ENCODE measurements at places on chromosomes 6 and 20. TPM values are rescaled to one million over a fixed set of nuclear protein-coding genes. Genes with fewer than 3 reads are reported as not detected.

The CNR1 gene
- not detected for total RNA-seq

The CRISP2 gene
- not detected for total RNA-seq

The PLN gene
- not detected for total RNA-seq

The NUP153 gene
- total RNA-seq: 48.5 TPM

The ABCF1 gene
- 69.7 TPM for total RNA-seq

The HAO1 gene
- not detected for total RNA-seq

The ENPP4 gene
- 0.07 TPM for total RNA-seq

The ABHD16B gene
- not detected for total RNA-seq

The ECT2L gene
- not detected for total RNA-seq

The ENPP1 gene
- 1.6 TPM for total RNA-seq

The TOX2 gene
- 0.14 TPM for total RNA-seq

The ZNF311 gene
- 3.3 TPM for total RNA-seq

The ESR1 gene
- 1.3 TPM for total RNA-seq

The SLA2 gene
- total RNA-seq: not detected

The HLA-DQA1 gene
- total RNA-seq: not detected

The MAK gene
- not detected for total RNA-seq

The SPAG4 gene
- total RNA-seq: 3.2 TPM

The MDFI gene
- total RNA-seq: 150 TPM

The AURKA gene
- total RNA-seq: 77.9 TPM

The TPD52L2 gene
- total RNA-seq: 137 TPM

The SEL1L2 gene
- total RNA-seq: not detected

All from foreskin keratinocyte (primary cell).